Hepatic stellate cell (primary cell): ENCODE measurements at places on chromosomes 2 and 18.

DNA sequence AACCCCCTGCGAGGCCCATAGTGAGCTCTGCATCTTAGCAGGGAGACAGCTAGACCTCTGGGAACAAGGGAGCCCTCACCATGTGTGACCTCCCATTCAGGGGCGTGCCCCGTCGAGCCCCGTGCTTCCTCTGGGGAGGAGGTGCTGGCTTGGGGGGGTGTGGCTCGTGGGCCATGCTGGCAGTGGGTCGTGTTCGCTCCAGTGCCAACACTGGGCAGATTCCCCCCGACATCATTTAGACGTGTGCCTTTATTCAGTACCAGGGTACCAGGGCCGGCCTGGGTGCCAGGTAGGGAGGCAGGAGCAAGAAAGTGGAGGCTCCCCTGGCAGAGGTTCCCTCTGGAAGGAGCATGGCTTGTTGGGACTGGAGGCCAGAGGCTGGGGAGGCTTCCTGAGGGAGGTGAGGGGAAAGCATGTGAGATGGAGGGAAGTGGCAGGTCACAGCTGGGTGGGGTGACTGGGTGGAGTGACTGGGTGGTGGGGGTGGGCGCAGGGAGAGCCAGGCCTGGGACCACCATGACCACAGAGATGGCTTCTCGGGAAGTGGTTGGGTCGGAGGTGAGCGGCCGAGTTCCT, 15.2 kb downstream of the GPC1 start:
- no peak for DNase-seq

DNA sequence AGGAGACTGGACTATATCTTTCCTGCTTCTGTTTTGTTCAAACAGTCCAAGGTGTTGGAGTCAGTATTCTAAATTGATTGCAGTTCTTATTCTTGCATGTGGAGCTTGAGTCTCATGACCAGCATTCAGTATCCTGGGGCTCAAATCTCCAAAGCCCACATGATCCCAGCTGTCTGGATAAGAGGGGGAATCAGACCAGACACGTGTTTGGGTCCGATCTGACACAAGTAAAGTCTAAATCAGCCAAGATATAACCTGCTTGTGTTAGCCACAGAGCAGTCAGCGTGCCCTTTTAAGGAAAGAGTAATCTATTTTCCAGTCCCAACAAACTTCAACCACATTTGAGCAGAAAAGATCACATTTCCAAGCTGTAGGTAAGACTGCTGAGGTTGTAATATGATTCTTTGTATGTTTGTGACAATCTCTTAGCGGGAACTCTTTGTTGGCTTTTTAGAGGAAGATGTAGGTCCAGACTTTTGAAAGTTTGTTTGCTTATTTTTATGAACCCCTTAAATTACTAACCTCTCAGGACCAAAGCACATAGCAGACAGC, 334.6 kb downstream of the SLC4A3 start:
- DNase-seq: no peak

DNA sequence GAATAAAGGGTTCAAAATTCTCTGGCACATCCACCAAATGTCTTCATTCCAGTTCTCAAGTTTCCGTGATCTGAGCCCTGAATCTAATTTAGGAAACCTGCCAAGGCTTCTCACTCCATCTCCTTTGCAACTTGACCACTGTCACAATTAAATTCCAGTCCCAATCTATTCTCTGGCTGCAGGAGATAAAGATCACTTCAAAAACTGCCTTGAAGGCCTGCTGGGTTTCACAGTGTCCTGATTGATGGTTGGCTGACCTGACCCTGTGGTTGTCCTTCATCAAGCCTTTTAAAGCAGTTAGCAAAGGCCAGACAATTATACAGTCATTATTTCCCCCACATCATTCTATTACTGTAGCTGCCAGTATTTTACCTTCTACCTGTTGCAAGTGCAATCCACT, 60.3 kb upstream of the DNAJC10 start:
- DNase-seq: no peak

- no peak for DNase-seq
These were observed 85.4 kb downstream of the HNRNPLL start for GRCh38 chr2:38517284-38517683.

- DNase-seq: no peak
These were observed 34.9 kb downstream of the SERPINE2 start for GRCh38 chr2:224004105-224004695.

DNA sequence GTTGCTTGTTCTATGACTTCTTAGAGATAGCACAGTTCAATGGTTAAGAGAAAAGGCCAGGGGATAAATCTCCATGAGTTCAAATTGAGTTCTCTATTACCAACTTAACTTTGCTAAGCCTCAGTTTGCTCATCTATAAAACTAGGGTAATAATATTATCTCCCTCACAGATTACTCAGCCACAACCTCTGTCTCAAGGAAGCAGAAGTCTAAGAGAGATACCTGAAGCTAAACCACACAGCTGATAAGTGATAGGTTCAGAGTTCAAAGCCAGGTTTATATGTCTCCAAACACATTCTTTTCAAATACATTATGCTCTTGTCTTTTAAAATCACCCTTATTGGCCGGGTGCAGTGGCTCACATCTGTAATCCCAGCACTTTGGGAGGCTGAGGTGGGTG, 287.7 kb downstream of the NBAS start:
- DNase-seq: no peak

DNA sequence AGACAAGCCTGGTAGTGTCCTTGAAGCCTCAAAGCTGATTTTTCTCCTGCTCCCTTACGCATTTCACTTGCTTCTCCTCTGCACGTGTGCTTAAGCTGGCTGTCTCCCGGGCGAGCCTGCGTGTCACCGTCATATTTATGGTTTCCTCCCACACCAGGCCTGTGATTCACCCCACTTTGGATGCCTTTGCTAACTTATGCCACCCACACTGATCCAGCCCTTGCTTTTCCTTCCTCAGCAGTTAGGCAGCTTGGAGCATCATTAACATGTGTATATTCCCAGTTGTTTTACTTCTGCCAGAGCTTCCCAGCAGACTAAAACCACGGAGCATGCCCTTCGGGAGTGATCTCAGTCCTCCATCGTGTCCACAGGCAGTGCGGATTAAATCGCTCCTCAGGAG, 2.2 kb downstream of the ST3GAL5 start:
- DNase-seq: peak; percentile 86

DNA sequence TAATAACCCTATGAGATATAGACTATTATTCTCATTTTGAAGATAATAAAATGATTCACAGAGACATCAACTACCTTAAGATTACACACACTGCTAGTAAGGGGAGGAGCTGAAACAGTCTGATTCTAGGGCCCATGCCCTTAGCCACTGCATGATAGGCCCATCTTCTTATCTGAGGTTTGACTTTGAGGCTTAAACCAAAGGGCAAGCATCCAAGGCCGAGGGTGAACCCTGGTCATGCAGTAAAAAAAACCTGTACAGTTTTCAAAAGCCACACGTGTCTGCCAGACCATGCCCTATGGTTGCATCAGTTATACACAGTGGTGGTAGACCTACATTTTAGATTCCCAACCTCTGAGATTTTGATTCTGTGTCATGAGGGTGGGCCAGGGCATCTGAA, 44.8 kb downstream of the POLE4 start:
- DNase-seq: no peak

GRCh38 chr2:45497355-45497754, 113.7 kb downstream of the SRBD1 start:
- DNase-seq: no peak

GRCh38 chr18:12046046-12046750, 47.4 kb upstream of the ANKRD62 start:
- no peak for DNase-seq

GRCh38 chr2:21067859-21068537, 24.1 kb upstream of the APOB start:
- DNase-seq: no peak

GRCh38 chr2:37376421-37377186, 32.2 kb downstream of the QPCT start:
- no peak for DNase-seq

GRCh38 chr2:32534831-32535230, 93.0 kb upstream of the TTC27 start:
- DNase-seq: no peak

- DNase-seq: no peak
These were observed 46.2 kb downstream of the LRATD1 start for GRCh38 chr2:14678761-14679160.

- no peak for DNase-seq
These were observed 40.7 kb downstream of the SLC4A1AP start for GRCh38 chr2:27704342-27704876.

DNA sequence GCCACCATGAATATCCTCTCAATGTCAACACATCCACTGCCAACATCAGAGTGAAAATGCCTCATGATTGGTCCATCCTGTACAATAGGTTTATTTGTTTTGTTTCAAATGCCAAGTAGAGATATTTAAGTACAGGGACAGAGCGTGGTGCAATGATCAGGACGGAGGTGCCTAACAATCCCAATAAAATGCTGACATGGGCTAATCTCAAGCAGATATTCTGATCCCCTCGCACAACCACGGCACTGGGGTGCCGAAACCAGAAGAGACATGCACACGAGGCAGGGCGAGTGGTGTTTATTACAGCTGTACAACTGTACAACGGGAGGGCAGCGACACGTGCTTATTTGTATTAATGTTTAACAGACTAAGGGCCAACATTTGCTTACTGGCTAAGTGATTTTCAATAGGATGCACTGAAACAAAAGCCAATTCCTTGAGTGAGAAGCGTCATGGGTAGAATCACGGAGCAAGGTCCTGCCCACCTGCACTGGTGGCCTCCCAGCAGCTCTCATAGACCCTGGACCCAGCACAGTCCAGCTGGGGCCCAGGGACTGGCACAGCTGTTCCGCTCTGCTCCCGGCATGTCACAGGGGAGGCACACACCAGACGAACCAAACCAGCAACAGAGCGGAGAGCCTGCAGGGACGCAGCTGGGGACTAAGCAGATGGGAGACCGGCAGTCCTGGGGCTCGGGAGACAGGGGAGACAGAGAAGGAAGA, 101.4 kb downstream of the HDAC4 start:
- no peak for DNase-seq

DNA sequence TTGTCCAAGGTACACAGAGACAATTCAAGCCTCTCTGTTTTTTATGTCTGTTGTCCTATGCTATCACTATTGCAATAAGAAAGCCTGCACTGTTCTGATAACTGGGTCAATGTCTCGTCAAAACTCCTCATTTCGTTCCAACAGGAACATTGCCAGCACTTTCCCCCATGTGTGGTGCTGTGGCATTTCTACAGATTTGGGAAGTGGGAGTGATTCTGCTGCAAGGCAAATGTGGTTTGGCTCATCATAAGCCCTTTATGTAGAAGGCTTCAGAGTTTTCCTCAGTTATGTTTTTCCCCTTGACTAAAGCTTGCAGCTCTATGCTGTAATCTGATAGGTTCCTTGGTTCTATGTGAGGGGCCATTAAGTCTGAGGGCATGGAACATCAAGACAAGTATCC, 324.1 kb upstream of the TCF4 start:
- no peak for DNase-seq

- DNase-seq: no peak
These were observed 33.3 kb downstream of the DSEL start for GRCh38 chr18:67483237-67483636.

DNA sequence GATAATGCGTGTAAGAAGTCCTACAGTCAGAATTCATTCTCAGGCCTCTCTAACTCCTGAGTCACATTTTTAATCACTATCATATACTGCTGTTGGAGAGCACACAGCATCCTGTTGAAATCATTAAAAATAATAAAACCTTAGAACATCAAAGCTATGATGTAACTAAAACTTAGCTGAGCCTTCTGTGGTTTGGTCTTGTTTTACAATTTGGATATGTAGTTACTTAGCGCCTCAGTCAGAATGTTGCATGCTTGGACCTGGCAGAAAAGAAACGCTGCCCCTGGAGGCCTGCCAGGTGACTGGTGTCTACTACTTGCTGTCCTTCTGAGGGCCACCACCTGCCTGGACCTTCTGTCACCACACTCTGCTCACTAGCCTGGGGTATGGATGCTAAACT, 261.1 kb upstream of the RASGRP3 start:
- no peak for DNase-seq

- no peak for DNase-seq
These were observed 20.1 kb upstream of the ACMSD start for GRCh38 chr2:134818321-134818720.

DNA sequence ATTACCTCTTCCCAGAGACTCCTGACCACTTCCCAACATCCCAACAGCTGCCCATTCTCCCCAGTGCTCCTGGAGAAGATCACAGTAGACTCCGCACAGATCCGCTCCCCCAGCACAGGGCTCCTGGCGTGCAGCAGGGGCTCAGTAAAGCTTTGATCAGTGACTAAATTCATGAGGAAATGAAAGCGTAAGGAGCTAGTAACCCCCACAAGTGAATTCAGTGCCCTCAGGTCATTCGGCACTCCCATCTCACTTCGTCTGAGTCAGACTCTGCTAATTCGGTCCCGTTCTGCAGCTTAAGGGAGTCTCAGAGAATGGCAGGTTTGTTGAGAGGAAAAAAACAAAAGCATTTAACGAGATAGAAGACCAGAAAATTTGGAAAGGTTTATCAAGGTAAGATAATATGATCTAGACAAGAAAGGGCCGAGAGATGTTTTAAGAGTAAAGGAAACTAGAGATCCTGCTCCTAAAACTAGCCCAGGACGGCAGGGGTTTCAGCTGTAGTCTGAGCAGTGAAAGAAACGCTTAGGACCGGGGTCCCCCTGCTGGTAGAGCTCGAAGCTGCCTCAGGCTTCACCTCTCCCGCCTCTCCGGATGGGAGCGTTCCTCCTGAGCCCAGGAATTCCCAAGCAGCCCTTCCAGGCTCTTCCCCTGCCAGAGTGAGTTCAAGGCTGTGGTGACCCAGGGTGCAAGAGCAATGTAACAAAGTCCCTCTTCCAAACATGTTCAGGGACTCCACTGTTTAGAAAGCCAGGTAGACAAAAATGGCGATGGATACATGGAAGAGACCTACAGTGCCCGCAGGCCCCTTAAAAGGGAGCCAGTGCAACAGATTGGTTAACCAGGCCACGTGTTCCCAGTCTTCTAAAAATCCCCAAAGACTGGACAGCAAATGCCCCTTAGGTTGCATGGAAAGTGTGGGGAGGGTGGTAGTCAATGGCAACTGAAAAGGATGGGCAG, 127.3 kb downstream of the DNER start:
- peak; percentile 76 for DNase-seq

- no peak for DNase-seq
These were observed 110.6 kb downstream of the NEB start for GRCh38 chr2:151623631-151624030.

GRCh38 chr2:159275111-159275510, 11.4 kb downstream of the WDSUB1 start:
- no peak for DNase-seq

DNA sequence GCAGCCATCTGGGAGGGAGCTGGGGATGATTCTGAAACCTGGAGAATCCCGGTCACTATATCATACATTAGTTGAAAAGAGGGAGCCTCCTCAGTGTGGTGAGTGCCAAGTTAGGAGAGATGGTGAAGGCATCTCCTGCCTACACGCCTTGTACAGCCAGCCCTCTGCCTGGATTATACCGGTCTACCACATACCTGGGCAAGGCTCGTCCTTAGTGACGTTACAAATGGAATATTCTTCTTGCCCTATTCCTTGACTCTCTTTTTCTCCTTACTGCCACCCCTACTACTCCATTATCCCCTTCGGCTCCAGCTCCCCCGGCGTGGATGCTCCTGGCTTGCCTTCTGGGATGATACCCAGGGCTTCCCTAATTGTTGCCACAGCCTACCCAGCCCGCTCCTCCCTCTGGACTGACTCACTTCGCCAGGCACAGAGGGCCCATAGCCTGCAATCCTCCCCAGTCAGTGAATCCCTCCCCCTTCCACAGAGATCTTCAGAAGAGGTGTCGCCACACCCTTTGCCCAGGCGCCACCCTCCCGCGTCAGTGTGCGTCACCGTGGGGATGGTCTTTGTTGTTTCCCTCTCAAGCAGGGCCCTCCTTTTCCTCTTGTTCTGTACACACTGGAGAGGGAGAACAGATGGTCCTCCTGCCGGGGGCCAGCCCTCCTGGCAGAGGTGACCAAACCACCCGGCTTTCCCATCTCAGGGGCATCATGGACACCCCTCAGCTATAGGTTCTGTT, 115.2 kb upstream of the EPAS1 start:
- no peak for DNase-seq
